ENCODE measurements at places on chromosomes 11 and 22.
A peak's percentile ranks its signal among the peaks of the same experiment; 100 is the strongest.

- no peak for DNase-seq
These were observed 100.8 kb downstream of the ALX4 start for GRCh38 chr11:44208976-44209603.

- peak; percentile 46 for DNase-seq
These were observed 711 bp downstream of the FDX1 start for GRCh38 chr11:110430267-110431050.

DNA sequence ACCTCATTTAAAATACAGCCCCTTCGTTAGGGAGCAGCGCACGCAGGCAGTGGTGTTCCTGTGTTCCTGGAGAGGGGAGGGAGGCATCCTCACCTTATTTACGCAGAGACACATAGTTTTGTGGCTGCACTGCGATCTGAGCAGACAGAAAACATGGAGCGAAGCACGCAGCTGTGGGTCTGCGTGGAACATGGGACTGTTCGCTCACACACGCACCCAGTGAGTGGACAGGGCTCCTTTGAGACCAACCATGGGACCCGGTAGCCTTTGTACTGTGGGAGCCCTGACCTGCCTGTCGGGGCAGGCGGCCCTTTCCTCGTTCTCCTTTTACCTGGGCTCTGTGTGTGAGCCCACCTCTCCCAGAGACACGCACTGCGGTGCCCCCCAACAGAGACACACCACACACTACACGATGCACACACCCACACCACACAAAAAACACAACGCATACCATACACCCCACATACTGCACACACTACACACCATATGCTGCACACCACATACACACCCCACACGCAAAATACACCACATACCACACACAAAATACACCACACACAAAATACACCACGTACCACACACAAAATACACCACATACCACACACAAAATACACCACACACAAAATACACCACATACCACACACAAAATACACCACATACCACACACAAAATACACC lies 1245.7 kb downstream of the BRD1 start:
- DNase-seq: peak; percentile 4

- no peak for DNase-seq
These were observed 94.8 kb downstream of the KCNQ1 start for GRCh38 chr11:2539371-2540222.

DNA sequence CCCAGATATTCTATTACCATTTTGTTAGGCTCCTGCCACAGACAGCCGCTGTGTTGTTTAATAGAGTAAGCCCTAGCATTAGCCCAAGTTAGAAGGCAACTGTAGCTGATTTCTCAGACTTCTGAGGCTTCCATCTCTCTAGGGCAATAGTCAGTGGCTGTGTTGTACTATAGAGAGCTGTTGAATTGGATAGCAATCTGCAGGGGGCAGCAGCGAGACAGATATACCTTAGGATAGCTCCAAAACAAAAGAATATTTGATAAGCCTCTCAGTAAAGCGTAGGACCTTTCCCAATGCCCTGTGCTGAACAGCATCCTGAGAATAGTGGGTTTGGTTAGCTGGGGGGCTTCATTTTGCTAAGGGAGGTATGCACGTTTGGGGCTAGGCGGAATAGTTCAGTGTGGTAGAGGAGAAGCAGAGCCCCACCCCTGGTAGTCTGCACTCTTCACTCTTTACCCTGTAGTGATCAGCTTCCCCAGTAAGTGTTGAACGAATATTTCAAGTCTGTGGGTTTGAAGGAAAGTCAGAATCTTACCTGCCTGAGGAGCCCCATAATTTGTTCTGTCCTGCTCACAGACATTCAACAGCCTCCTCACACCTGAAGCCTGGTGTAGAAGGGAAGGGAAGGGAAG lies 515.1 kb downstream of the INSC start:
- DNase-seq: no peak

DNA sequence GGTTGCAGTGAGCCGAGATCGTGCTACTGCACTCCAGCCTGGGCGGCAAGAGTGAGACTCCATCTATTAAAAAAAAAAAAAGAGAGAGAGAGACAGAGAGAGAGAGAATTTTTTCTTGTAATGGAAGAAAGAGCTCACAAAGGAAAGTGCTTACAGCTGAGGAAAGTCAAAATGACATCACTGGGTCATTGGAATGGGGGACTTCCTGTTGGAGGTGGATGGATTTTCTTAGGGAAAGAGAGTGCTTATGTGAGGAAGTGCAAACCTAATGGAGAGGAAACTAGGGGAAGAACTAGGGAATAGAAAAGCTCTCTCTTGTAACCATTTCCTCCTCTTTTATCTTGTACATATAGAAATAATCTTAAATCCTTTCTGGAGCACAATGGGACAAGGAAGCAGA lies 6.3 kb upstream of the PIWIL4 start:
- no peak for DNase-seq

All from AG10803 (cell line).